A549 treated with DMSO at 1 μM for 4 hours (cell line): ENCODE measurements at places on chromosomes 1 and 21. TPM values are rescaled to one million over a fixed set of nuclear protein-coding genes. Genes with fewer than 3 reads are reported as not detected.

The SERTAD4 gene
- total RNA-seq = 0.61 to 1.8 TPM (median 0.91 TPM) in 5 replicates

The CELA2B gene
- not detected in 5 replicates for total RNA-seq

The NTRK1 gene
- total RNA-seq = 0.09 to 0.26 TPM (median 0.17 TPM) in 4 of 5 replicates, not detected in the other

The S100A5 gene
- total RNA-seq = 0.52 to 0.90 TPM (median 0.69 TPM) in 4 of 5 replicates, not detected in the other

The ASAP3 gene
- 2.5 to 3.6 TPM (median 3.1 TPM) in 5 replicates for total RNA-seq

The BEND5 gene
- not detected in 5 replicates for total RNA-seq

The ALPL gene
- total RNA-seq = 0.19 to 0.47 TPM (median 0.31 TPM) in 5 replicates
